ENCODE measurements at places on chromosomes 16 and 17.

- DNase-seq = no peak
Observed at GRCh38 chr17:79607940-79608623, 2.8 kb downstream of the RBFOX3 start.

- no peak for DNase-seq
Observed at GRCh38 chr17:47077576-47077975, 98.5 kb upstream of the RPRML start.

DNA sequence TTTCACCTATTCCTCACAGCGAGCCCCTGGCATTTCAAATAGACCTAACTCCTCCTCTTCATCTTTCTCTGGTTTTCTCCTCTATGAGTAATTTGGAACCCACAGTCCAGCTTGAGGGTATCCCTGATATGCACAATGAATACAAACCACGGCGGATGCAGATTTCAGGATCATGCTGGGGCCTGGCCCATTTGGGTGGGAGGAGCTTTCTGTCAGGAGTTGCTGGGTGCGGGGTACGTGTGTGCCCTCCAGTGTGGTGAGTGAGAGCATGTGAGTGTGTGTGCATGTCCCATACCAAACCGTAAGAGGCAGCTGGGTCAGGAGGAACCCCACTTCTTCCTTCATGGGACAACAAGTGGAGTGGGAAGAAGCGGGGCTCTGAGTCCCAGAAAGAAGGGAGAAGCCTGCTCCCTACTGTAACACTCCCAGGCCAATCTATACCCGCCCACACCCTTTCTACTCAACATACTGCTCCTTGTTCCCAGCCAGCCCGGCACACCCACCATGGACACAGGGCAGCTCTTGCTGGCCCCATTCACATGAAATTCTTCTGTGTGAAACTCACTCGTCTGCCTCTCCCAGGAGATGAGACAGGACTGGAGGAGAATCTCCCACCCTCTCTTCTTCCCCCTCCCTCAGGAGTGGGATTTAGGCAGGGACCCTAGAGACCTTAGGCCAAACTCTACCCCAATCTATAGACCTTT lies 18.4 kb downstream of the CNTNAP1 start:
- no peak for DNase-seq

DNA sequence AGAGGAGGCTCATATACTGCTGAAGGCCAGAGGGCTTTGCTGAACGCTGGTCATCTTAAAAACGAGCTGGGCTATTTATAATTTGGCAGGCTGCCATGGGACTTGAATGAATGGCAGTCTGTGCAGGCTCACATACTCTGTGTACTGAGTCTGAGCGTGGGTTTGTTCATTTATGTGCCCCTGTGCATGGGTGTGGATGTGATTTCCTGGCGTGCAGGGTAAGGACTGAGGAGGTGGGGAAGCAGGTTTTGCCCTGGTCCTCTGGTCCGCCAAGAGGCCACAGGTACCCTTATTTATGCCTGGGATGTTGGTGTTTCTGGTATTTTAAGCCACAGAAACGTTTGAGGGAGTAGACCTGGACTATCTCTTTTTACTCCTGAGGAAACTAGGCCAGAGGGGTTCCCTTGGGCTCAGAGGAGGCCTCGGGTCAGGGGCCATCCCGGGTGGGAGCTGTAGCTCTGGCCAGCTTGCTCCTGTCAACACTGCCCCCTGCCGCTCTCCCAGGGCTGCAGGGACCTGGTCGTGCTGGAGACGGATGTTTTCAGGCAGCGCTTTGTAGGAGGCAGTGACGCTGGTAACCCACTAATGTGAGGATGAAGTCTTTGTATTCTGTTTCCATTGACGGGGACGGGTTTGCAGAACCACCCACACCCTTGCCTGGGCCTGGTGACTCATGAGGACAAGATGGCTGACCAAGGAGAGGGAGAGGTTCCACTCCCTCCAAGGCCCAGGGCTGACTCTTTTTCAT lies 184.4 kb downstream of the MSI2 start:
- DNase-seq = peak; percentile 59

GRCh38 chr16:75096656-75097055 lies 19.9 kb downstream of the LDHD start:
- DNase-seq = no peak

- DNase-seq = no peak
Observed at GRCh38 chr16:51761001-51761400, 609.9 kb upstream of the SALL1 start.

DNA sequence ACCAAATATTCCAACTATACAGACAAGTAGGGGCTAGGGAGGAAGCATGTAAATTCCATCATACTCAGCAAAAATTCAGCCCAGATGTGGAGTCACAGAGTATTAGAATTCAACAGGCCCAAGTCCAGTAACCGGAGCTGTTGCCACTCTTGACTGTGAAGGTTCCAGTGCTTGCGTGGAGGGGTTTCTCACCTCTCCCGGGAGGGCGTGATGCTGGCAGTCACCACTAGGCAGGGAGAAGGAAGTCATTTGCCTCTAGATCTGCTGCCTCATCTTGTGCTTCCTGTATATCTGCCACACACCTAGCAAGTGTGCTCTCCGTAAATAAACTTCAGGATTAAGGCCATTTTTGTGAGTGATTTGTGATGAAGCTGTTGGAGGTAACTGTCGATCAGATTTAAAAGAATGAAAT lies 1.0 kb upstream of the CKLF start:
- DNase-seq = peak; percentile 23

- no peak for DNase-seq
Observed at GRCh38 chr17:77959126-77959925, 823 bp downstream of the TNRC6C start.

GRCh38 chr17:19409509-19409908 lies 1.5 kb upstream of the RNF112 start:
- DNase-seq = no peak

GRCh38 chr16:64311241-64311640 lies 810.6 kb downstream of the CDH11 start:
- no peak for DNase-seq

- DNase-seq = no peak
Observed at GRCh38 chr16:47197536-47198179, 53.9 kb upstream of the NETO2 start.

DNA sequence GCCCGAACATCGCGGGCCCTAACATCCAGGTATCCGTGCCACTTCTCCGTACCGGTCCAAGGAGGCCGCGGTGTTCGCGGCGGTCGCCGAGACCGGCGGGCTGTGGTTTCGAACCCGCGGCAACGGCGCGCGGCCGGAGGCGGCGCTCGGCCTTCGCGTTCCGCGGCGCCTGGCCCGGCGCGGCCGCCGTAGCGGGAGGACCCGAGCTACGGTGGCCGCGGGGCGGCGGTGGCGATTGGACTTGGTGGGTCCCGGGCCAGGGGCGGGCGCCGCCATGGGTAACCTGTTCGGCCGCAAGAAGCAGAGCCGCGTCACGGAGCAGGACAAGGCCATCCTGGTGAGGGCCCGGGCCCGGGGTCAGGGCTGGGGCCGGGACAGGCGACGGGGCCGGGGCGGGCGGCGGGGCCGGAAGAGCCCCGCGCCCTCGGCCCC lies at the start of gene CHMP6:
Gene CHMP6, plus strand, starts transcription at position 197 of the 432 bp plus-strand sequence. Its CDS starts 78 bp downstream, at position 275.
- DNase-seq = peak; percentile 75

- no peak for DNase-seq
Observed at GRCh38 chr17:70166615-70167014, 2.7 kb upstream of the KCNJ2 start.

DNA sequence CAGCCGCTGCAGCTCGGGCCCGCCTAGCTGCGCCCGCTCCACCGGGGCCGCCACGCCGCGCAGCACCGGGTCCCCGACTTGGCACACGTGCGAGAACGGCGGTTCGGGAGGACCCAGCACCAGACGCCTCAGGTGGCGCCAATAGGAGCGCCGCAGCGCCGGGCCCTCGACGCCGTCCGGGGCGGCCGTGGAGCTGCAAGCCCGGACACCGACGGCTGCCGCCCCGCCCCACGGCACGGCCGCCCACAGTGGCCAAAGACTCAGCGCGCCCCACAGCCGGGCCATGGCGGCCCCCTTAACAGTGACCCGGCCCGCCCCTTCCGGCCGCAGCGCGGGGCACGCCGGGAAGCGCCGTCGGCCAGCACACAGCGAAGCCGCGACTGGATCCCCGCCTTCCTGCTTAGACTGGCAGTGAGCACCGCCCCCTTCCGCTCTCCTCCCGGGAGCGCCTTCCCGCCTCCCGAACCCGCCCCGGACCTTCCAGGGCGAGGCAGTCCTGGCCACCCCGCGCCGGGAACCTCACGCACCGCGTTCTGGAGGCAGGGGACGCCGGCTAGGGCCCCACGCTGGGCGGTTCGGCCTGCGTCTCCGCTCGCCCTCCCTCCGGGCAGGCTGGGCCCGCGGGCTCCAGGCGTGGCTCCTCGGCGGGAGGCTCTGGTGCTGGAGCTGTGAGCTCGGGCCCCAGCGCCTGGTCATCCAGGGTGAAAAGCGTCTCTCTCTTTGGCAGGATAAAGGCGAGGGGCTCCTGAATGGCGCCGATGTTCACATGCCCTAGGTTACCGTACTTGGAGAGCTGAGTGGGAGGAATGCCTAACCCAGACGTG lies at the start of gene PDF:
Gene PDF, minus strand, starts transcription at position 303 of the 824 bp plus-strand sequence. Its CDS starts 18 bp downstream, at position 285.
- DNase-seq = peak; percentile 78

DNA sequence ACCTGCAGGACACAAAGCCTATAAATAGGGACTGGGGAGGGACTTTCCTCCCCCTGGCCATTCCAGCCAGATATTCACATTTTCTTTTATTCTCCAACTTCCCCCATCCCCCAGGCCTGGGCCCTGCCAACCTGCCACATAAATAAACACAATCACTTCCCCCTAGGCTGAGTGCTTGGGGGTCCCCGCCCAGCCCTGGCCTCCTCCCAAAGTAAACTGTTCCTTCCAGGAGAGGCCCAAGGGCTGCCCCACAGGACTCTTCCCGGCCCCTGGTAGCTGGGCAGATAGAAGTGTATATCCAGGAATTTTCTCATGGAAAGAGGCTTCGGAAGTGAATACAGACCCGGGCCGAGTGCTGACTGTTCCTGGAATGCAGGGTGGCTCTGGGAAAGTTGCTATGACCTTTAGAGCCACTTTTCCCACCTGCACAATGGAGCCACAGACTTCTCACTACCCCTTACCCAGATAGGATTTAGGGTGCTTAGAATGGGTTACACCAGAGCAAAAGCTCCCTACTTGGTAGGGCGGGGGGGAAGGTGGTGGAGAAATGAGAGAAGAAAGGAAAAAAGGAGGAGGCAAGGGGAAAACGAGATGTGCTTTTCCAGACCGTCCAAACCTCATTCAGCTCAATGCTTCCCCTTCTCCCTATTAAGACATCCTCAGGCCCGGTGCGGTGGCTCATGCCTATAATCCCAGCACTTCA lies 8.5 kb downstream of the CSF3 start:
- DNase-seq = no peak

DNA sequence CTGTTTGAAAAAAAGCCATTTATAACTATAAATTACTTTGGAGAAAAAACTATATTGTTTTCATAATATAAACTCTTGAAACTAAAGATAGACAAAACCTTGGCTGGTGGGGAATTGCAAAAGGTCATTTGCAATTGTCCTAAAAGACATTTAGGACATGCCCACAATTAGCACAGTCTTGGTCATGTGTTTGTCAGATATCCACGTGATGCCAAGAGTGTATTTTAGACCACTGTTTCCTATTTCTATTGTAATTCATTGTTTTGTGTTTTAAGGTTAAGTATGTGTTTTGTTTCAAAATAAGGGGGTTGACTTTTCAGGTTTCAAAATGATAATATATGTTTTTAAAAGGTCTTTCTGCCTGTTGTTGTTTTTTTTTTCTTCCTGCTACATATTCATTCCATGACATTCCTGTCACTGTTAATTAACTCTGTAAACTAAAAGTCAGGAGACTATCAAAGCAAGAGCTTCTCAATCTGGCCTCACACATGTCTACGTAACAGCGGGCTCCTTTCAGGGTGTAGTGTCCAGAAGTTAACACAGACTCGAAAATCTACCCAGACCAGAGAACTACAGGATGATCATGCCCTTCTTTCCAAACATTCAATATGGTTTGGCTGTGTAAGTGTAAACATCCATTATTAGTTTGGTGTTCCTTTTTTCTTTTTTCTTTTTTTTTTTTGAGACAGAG lies 58.7 kb downstream of the COG7 start:
- DNase-seq = no peak

DNA sequence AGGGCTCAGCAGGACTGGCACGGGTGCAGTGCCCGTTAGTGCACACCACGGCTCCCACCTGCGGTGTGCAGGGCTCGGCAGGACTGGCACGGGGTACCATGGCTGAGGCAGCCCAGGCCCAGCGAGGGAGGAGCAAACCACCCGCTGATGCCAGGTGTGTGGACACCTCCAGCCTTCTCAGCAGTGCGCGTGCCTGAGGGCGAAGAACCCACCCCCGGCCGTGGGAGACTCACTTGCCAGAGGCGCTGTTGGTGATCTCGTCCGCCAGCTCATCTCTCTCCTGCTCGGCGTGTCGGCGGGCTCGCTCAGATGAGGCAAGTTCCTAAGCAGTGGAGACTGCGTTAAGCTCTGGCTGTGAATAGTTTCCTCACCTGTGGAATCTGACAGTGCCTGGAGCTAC lies 45.4 kb downstream of the NDEL1 start:
- no peak for DNase-seq

DNA sequence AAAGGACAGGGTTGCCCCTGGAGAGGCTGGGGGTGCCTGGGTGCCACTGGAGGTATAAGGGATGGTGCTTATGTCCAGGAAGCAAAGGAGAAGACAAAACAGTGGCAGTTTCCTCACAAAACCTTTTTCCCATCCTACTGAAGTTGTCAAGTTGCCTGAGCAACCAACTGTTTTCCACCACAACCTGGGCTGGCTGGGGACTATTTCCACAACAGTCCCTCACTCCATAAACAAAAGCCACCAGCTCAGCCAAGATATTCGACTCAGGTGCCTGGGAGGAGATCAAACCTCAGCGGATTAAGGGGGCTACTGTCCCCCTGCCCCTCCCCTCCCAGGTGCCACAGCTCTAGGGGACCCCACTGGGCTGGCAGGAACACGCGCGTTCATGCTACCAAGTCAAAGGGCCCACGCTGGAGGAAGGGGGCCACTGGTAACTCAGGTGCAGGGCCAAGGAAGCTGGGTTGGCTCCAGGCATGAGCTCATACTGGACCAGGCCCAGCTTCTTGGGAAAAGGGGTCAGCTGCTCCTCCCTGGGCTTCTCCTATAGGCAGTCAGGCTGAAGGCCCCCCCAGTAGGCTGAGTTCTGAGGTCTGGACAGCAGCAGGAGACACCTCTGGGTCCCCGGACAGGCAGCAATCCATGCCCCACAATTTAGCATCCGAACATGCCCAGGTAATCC lies 45.7 kb upstream of the MRPS23 start:
- no peak for DNase-seq

- no peak for DNase-seq
Observed at GRCh38 chr16:9946022-9946720, 236.1 kb downstream of the GRIN2A start.

DNA sequence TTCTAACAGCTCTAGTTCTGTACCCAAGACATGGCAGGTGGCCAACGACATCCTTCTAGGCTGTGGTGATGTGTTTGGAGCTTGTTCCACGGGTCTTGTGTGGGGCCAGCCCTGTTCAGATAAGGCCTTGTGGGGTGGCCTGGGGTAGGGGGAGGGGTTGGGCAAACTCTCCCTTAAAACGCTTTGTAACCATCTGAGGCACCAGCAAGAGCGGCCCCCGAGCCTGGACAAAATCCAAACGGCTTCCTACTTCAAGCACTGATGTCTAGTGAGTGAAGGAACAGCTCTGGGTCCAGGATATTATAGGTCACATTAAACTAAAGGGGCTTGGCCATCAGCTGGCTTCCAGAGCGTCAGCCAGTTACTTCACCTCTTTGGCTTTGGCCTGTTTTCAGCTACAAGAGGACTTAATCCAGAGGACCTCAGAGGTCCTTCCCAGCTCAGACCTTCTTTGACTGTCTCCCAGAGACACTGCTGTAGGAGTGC lies 11.9 kb downstream of the SERPINF1 start:
- DNase-seq = no peak

GRCh38 chr16:89230255-89230654 lies 12.8 kb downstream of the ZNF778 start:
- no peak for DNase-seq

- no peak for DNase-seq
Observed at GRCh38 chr16:86243571-86244154, 266.7 kb upstream of the FOXF1 start.

- no peak for DNase-seq
Observed at GRCh38 chr16:75948886-75949285, 222.6 kb upstream of the CPHXL start.
